HT1080 (cell line): ENCODE measurements at places on chromosomes 2 and 18. TPM values are rescaled to one million over a fixed set of nuclear protein-coding genes. Genes with fewer than 3 reads are reported as not detected.

- DNase-seq = no peak
These were observed 1.7 kb upstream of the HOXD12 start for GRCh38 chr2:176097820-176098365.

DNA sequence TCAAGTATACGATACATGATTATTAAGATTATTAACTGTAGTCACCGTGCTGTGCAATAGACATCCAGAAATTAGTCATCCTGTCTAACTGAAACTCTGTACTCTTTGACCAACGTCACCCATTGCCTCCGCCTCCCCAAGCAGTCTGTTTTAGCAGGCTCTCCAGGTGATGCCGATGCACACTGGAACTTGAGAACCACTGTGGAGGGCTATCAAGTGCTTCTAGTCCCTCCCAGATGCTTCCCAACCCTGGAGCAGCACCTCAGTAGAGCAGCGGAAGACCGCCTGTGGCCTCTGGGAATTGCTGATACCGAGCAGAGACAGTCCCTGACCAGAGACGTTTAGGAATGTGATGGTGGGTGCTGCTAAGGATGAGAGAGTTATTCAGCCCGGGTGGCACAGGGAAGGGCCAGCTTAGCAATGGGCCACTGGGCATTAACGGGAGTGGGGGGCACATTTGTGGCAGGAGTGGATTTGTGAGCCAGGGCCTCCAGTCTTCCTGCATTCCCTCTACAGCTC is 50.7 kb downstream of the LIPG start:
- DNase-seq = no peak

GRCh38 chr2:172554352-172555271 is 1.3 kb upstream of the PDK1 start:
- DNase-seq = no peak

DNA sequence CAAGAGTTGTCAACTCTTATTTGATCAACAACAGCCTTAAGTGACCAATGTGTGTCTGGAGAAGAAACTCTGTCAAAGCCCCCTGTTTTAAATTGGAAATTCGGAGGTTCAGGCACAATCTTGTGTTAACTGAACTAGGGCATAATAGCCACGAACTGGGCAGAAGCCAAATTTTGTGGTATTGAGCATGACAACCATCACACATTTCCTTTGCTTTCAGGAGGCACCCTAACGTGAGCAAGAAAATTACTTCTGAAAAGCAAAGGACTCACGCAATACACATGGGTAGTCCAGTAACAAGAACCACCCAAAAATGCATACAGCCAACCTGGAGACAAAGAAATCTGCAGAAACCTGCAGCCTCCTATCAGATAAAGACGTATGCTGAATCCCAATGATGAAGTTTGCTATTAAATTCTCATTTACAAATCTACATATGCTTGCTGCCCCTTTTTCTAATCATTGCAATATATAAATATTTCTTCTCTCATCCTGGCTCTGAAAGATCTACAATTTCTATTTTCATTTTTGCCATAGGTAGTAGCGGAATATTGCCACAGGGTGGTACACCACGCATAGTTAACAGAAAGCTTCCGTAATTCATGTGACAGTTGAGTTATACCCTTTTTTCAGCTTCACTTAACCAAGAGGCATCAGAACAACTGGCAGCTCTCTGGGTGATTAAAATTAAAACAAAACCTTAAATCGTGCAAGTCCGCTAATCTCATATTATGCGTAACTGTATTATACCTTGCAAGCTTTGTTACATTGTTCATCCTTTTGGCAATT is 495.8 kb downstream of the NRXN1 start:
- DNase-seq = peak; percentile 51

ACP1 gene
- 114 and 122 TPM in 2 replicates for total RNA-seq

- DNase-seq = no peak
These were observed 410.8 kb upstream of the REG3G start for GRCh38 chr2:78614726-78615125.

DNA sequence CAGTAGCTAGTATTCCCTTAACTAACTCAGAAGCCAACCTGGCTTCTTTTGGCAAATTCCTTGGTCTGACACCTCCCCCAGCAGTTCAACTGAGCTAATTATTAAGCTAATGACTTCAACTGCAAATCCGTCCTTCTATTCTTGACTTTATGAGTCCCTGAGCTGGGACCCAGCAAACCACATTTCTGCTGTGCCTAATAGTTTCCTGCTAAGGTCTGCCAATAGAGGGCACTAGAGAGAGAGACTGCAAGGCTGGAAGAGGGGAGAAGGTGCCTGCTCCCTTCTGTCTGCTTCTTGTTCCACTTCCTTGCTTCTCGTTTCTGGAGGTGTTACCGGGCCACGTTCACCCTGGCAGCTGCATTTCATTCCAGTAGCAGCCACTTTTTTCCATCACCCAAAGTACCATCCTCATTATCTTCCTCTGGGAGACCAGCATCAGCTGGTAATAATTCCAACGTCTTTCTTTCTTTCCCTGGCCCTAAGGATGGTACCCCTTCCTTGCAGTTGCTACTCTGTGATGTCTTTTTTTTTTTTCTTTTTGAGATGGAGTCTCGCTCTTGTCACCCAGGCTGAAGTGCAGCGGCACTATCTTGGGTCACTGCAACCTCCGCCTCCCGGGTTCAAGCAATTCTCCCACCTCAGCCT is 352.0 kb downstream of the TNS1 start:
- DNase-seq = peak; percentile 47

GPR35 gene
- 0.05 TPM in 1 of 2 replicates, not detected in the other for total RNA-seq

DNA sequence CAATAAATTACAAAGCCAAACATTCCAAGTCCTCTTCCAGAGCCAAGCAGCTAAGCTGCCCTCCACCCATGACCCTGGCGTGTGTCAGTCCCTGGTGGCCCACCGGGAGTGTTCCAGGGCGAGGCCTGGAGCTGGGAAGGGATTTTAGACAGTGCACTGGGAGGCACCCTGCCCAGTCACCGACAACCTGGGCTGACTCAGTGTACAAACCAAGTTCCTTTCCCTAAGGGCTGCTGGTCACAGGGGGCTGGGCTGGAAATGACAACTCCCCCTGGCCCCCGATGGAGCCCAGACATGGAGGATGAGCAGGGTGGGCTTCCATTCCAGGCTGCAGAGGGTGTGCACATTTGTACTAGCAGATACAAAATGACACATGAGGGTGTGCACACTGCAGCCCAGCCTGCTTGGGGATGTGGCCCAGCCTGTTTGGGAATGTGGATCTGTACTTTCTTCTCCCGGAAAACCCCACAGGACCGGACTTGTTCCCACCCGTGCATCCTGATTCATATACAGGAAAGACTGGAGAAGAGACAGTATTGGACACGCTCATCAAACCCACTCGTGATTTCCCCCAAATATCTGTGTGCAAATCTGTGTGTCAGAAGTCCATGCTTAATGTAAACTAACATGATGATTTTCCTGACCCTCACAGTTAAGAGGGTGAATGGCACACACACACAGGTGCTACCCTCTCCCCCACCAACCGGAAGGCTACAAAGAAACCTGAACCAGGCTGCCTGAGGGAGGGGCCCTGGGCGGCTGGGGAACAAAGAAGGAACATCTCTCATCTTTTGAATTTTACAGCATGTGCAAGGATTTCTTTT is 58.9 kb downstream of the NDUFA10 start:
- no peak for DNase-seq

SCYGR7 gene
- total RNA-seq = not detected in 2 replicates

- DNase-seq = no peak
These were observed 75.4 kb downstream of the CERKL start for GRCh38 chr2:181581534-181581933.

ABCB11 gene
- total RNA-seq = under 0.01 TPM in 1 of 2 replicates, not detected in the other

MTCL1 gene
- 20.5 and 28.8 TPM in 2 replicates for total RNA-seq

ACMSD gene
- total RNA-seq = not detected in 2 replicates

DNA sequence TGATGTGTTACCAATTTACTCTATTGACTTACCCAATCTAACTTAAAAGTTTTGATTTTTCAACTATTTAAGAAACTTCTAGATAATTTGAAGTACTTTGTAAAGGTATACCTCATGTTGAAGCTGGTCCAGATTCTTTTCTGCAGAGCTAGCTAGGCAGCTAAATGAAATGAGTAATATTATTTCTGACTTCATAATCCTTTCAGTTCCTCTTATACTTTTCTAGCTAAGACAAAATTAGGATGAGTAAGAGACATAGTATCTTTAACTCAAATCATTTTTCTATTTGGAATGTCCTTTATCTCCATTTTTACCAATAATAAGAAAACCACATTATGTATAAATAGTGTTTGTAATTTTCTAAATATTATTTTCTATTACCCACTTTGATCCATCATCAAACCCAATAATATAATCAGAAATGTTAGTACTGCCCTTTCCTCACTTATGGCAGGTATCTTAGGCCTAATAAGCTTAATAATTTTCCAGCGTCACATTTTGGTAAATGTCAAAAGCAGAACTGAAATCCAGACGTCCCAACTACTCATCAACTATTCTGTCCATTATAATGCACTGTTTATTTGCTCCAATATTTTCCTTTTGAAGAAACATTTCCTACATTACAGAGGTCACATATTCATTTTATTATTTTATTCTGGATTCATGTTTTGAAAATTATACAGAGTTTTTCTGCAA is 456.6 kb downstream of the THSD7B start:
- DNase-seq = no peak

- DNase-seq = peak; percentile 13
These were observed 1014.3 kb upstream of the CDH2 start for GRCh38 chr18:29191263-29191662.

- DNase-seq = no peak
These were observed 110.8 kb downstream of the BCL11A start for GRCh38 chr2:60442608-60443007.

GRCh38 chr2:113858764-113859163 is 31.1 kb upstream of the ACTR3 start:
- peak; percentile 88 for DNase-seq

TMEFF2 gene
- 0.03 TPM in 1 of 2 replicates, not detected in the other for total RNA-seq

DNA sequence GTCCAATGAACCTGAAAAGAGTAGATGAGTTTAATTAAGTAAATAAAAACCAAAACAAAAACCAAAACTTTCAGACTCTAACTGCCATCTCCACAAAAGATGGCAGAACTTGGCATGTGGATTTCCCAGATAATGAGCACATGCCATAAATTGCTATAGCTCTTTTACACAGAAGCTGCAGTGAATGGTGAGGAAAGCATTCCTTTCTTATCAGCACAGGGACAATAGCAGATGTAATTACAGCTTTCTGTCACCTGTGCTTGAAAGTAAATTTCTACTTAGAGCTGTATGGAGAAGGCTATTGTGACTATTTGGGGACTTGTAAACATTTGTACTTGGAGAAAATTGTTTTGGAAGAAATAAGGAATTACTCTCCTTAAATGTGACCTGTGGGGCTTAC is 378.4 kb downstream of the RPRM start:
- DNase-seq = no peak

DNA sequence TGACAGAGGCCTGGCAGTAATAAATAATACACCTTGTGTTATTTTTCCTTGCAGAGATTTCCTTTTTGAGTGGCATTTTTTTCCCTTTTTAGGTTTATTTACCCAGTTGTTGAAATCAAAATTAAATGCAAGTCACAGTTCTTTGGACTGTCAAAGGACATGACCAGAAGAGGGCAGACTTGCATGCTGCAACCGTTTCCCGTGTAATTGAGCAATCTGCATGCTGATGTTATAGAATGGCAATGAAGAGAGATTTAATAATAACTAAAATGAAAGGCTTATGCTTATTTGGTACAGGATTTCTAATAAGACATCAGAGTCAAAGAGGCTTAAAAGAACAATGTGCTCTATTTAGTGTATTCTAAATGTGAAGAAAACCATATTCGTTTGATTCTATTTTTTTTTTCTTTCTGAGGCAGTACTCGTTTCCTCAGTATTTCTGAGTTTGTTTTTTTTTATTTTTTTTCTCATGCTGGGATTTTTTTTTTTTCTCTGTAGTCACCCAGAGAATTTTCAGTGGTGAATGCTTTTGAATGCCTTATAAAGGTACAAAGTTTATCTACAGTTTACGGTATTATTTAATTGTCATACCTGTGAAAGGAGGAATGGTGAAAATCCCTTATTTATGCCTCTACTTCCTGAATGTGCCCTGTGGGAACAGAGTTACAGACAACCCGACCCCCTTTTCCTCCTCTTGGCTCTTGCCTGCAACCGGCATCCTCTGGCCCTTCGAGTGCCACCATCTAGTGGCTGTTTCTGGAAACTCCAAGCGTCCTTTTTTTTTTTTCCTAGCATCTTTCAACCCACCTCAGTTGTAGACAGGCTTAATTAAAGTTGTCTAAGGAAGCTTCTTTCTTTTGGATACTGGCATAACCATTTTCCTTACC is 368.5 kb downstream of the LRRTM1 start:
- peak; percentile 31 for DNase-seq

DNA sequence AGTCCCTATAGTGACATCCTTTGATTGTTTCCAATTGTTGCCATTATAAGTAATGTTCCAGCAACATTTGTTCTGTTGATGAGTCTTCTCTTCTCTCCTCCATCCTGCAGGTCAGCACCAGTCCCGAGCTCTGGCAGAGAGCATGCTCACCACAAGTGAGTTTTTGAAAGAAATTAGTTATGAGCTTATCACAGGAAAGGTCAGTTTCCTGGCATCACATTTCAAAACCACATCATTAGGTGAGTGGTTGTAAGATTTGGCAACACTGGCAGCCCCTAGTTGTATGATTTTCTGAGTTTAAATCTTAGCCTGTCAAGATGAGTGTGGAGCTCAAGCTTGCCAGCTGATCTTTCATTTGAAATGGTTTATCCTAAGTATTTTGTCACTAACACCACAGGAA is 149.6 kb downstream of the ESCO1 start:
- DNase-seq = peak; percentile 57

ZNF236 gene
- 3.9 and 11.8 TPM in 2 replicates for total RNA-seq

ECEL1 gene
- total RNA-seq = not detected in 2 replicates

- DNase-seq = no peak
These were observed 38.0 kb downstream of the BMP10 start for GRCh38 chr2:68833162-68833561.

- DNase-seq = peak; percentile 44
These were observed 42.2 kb downstream of the SCN2A start for GRCh38 chr2:165281387-165281786.

DNA sequence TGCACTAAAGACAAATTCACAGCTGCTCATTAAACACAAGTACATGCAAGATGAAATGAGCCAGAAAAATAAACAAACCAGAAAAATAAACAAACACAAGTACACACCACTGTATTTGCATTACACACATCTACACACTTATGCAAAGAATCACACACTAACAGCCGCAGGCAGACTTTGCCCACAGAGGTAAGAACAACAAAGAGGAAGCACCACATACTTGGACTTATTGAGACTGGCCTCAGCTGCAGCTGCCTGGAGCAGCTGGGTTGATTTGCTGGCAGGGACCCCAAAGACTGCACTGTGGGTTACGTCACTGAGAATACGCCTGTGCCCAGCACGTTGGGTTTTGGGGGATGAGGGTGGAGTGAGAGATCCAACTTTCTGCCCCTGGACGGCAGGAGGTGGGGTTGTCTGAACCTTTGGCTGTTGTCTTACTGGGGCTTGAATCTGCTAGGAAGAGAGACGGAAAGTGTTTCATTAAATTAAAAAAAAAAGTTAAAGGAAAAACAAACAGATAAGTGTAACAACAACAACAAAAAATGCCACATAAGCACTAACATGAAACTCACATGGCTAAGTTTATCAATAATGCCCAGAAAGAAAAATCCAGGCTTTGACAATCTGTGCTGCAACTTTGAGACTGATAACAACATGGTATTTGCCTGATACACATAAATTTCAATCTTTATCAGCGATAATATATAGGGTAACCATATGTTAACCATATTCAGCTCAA is 71.9 kb upstream of the NFU1 start:
- no peak for DNase-seq

- DNase-seq = peak; percentile 27
These were observed 1.6 kb downstream of the ZNF516 start for GRCh38 chr18:76493213-76494161.

ASXL2 gene
- 13.2 and 13.9 TPM in 2 replicates for total RNA-seq

SLC9A4 gene
- total RNA-seq = not detected in 2 replicates

GRCh38 chr2:130726614-130727180 is 2.2 kb upstream of the GPR148 start:
- no peak for DNase-seq
